Stimulated activated CD4-positive, alpha-beta T cell treated with anti-CD3 and anti-CD28 coated beads, TNF-alpha, amount 100 ng/mL, for 48 hours (primary cell): ENCODE measurements at places on chromosomes 3 and 15.

DNA sequence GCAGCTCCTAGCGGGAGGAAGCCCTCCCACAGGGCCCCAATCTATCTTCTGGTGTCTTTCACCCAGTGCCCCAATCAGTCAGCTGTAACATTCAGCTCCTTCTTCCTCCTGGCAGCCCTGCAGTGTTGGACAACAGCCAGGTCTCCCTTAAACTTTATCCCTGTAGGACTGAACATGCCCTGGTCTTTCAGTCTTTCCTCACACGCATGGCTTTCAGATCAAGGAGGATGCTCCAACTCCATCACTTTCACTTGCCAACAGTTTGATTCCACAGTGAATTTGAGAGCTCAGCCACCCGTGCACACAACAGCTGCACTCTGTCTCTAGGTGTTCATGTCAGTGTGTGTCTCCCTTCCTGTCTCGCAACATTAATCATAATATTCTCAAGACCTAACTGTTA lies 28.5 kb upstream of the LRRC34 start:
- DNase-seq: no peak

- DNase-seq: no peak
Observed at GRCh38 chr3:88033079-88033478, 25.7 kb downstream of the CGGBP1 start.

- no peak for DNase-seq
Observed at GRCh38 chr3:48294611-48295263, 38.7 kb downstream of the SPINK8 start.

DNA sequence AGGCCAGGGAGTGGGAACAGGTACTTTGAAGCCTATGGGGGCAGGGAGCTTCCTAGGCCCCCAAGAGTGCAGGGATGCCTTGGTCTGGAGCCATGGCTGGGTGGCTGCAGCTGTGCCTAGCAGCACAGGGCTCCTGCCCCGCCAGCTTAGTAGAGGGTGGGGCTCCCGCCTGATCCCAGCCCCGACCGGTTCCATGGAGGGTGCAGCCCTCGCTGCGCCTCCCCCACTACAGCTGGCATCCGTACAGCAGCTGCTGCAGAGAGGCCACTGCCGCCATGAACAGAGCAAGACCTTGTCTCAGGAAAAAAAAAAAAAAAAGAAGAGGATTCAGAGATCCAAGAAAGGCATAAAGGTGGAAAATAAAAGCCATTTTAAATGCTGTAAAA lies 277.2 kb downstream of the UBE2E2 start:
- DNase-seq: no peak

GRCh38 chr3:60746043-60746638 lies 505.1 kb downstream of the FHIT start:
- no peak for DNase-seq

GRCh38 chr3:135216659-135217058 lies 421.6 kb downstream of the EPHB1 start:
- DNase-seq: no peak

GRCh38 chr15:25469377-25469776 lies 30.6 kb upstream of the UBE3A start:
- DNase-seq: no peak

DNA sequence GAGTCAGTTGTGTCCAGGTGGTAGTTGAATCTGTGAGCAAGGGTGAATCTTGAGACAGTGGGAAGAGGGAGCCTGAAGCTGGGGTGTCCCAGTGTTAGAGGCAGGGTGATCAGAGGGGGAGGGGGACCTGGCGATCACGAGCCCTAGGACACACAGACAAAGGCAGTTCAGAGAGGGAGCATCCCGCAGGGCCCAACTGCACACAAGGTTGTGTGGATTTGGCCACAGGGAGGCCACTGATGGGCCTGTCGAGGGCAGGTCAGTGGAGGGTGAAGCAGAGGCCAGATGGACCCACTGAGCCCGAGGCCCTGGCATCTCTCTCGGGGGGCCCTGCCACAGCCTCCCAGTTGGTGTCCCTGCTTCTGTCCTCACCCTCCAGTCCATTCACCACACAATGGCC lies 48.6 kb upstream of the SMAD6 start:
- no peak for DNase-seq

- DNase-seq: no peak
Observed at GRCh38 chr15:62549345-62549970, 384.4 kb upstream of the C2CD4B start.

DNA sequence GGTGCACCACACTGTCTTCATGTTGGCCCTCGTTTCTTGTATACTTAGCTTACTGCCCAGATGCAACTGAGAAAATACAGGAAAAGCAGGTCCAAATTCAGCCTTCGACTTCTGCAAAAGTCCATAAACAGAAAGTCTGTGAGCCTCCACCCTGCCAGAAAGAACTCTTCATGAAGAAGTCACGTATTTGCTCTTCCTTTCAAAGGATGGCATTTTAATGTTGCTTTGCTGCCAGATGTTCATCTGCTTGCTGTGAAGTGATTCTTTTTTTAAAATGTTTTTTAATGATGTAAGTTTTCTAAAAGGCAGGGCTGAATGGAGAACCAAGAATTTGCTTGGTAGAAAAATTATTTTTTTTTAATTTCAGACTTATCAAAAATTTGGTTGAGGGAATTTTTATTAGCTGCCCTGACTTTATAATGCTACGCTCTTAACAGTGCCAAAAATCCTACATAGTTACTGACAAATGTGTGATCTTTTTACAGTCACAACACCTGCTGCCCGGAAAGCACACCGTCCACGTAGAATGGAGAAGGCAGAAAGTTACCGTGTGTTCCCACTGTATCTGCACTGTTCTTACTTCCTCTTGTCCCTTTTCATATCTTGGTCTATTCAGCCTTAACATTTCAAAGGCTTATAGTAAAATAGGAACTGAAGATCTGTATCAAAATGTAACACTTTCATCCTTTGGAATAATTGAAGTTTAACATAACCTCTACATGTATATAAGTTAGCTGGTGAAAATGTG lies 136.3 kb downstream of the LRRC28 start:
- DNase-seq: no peak

GRCh38 chr3:37768107-37768809 lies 93.4 kb upstream of the CTDSPL start:
- DNase-seq: no peak

GRCh38 chr15:66702035-66702786 lies at the start of gene SMAD6:
SMAD6 (plus strand) TSS chr15:66702236; CDS start chr15:66703259, 1,023 bp downstream.
- DNase-seq: peak; percentile 55

- DNase-seq: no peak
Observed at GRCh38 chr15:68790242-68790575, 30.5 kb downstream of the ANP32A start.

- no peak for DNase-seq
Observed at GRCh38 chr3:143731320-143731719, 116.9 kb downstream of the SLC9A9 start.

DNA sequence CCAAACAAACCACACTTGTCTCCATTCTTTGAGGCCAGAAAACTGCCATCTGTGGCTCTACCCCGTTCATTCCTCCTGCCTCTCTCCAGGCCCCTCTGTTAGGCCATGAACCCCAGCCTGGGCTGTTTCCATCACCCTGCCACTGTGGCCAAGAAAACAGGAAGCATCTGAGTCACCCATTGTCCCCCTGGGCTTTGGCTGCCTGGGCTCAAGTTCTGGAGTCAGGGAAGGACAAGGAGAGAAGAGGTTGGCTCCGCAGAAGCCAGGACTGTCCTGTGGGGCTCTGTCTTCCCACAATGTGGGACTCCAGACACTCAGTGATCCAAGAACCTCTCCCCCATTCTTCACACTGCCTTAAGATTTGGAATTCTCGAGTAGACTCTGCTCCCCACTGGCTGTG lies 14.8 kb upstream of the LCTL start:
- DNase-seq: no peak

GRCh38 chr15:76181705-76182107 lies 121.9 kb downstream of the TMEM266 start:
- DNase-seq: peak; percentile 31

- DNase-seq: no peak
Observed at GRCh38 chr3:84108442-84108971, 850.3 kb upstream of the CADM2 start.

- DNase-seq: no peak
Observed at GRCh38 chr3:121072133-121072532, 164.1 kb downstream of the STXBP5L start.

GRCh38 chr15:63146684-63147083 lies 10.6 kb downstream of the RPS27L start:
- no peak for DNase-seq
